ENCODE measurements at places on chromosomes 12 and 14. TPM values are rescaled to one million over a fixed set of nuclear protein-coding genes. Genes with fewer than 3 reads are reported as not detected.

GRCh38 chr12:26691234-26691970 is 141.6 kb downstream of the ITPR2 start:
- no peak for DNase-seq

The KRT3 gene
- polyA plus RNA-seq, result not detected

DNA sequence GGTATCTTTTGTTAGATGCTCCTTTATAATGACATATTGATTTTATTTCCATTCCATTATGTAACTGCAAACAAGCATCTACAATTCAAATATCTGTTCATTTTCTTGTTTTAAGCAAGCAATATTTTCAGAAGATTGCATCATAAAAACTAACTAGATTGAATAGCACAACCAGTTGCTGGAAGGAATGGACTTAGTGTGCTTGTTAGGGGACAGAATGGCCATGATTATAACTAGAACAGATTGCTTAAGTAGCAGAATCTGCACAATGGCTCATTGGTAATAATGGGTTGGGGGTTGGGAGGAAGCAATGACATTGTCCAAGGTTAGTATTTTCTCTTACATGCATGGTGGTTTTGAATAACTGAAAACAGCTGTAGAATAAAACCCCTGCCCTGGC is 939.5 kb downstream of the SLC16A7 start:
- DNase-seq, result no peak

- no peak for DNase-seq
Measured at GRCh38 chr14:85313560-85314207, 216.3 kb upstream of the FLRT2 start.

The PIWIL1 gene
- not detected for polyA plus RNA-seq

The LRP1 gene
- polyA plus RNA-seq, result 0.52 TPM

DNA sequence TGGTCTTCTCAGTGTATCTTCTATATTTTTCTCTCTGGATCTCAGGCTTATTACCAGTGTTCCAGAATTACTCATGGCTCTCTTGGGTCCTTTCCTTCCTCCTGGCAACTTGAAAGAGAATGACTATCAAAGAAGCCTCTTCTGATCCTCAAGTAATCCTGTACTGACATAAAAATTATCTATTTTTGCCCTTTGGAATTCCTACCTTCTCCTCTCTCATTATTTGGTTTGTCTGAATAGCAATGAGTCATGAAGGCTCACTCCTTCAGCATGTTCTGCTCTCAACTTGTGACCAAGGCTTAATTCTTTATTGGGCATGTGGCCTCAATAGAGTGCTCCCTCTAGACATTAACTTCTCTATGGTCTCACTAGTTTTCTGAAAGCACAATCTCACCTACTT is 553.6 kb upstream of the ATP2B1 start:
- no peak for DNase-seq

DNA sequence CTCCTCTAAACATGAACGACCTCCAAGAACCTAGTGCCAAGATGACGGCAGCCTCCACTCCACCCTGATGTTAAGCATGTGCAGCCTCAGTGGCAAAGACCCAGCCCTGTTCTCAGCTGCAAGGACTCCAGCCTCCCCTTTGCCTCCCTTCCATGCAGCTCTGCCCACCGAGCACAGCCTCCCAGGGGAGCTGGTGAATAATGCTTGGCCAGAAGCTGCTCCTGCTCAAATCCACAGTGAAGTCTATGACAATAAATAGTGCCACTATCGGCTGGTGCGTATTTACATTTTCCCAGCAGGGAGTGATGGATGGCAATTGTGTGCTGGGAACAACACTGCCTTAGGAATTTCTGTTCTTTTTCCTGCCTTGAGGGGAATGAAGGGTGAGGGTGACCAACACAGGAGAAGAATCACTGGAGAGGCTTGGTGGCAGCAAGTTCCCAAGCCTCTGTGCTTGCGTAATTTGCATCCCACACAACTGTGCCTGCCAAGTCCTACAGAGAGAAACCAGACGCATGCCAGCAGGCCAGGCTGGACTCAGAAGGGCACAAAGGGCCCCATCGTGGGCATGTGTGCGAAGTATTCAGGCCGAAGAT is 29.9 kb upstream of the TC2N start:
- DNase-seq, result no peak

- DNase-seq, result no peak
Measured at GRCh38 chr12:69948851-69949250, 123.8 kb downstream of the MYRFL start.

- no peak for DNase-seq
Measured at GRCh38 chr12:112126000-112126438, 659 bp downstream of the TRAFD1 start.

DNA sequence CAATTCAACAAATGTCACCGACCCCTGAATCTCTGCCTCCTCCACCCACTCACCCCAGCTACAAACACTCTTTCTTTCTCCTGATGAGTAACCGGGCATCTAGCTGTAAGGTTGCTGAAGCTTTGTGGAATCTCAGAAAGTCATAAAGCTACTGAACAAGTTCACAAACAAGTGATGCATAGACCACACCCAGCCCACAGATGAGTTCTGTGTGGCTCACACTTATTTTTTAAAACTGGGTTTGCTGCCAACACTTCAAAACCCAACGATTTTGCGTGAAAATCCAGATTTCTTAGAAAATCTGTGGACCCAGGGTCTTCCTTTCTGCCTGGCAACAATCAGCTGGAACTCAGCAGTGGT is 96.1 kb downstream of the APAF1 start:
- no peak for DNase-seq

GRCh38 chr12:4954621-4955354 is 45.1 kb downstream of the KCNA1 start:
- DNase-seq, result no peak

- DNase-seq, result no peak
Measured at GRCh38 chr14:99818503-99819036, 25.4 kb downstream of the EML1 start.

- DNase-seq, result no peak
Measured at GRCh38 chr14:99611646-99612045, 7.6 kb upstream of the CCDC85C start.

The EPYC gene
- polyA plus RNA-seq, result not detected

The ABCC9 gene
- not detected for polyA plus RNA-seq

DNA sequence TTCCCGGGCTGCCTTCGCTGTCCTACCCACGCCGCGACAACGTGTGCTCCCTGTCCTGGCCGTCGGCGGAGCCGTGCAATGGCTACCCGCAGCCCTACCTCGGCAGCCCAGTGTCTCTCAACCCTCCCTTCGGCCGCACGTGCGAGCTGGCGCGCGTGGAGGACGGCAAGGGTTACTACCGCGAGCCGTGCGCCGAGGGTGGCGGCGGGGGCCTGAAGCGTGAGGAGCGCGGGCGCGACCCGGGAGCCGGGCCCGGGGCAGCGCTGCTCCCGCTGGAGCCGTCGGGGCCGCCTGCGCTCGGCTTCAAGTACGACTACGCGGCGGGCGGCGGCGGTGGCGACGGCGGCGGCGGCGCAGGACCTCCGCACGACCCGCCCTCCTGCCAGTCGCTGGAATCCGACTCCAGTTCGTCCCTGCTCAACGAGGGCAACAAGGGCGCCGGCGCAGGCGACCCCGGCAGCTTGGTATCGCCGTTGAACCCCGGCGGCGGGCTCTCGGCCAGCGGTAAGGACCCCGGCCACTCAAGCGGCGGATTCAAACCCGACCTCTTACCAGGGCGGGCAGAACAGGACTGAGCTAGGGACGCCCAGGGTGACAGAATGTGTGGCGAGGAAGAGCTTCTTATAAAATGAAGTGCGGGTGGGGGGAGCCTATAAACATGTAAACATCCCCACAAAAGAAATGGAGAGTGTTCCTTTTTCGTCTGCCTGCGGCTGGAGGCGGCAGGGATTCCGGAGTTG is 503 bp downstream of the HOXC12 start:
- DNase-seq, result no peak

- no peak for DNase-seq
Measured at GRCh38 chr12:120678572-120678971, 8.4 kb upstream of the MLEC start.

The FAM90A1 gene
- polyA plus RNA-seq, result not detected

The IGFBP6 gene
- 16.9 TPM for polyA plus RNA-seq

The GATC gene
- 19.2 TPM for polyA plus RNA-seq

All from naive thymus-derived CD8-positive, alpha-beta T cell (primary cell).